ENCODE measurements at places on chromosomes 1 and 21. TPM values are rescaled to one million over a fixed set of nuclear protein-coding genes. Genes with fewer than 3 reads are reported as not detected.

Gene SPATA45
- not detected for total RNA-seq

Gene TCHH
- 0.03 TPM for total RNA-seq

Gene APOBEC4
- not detected for total RNA-seq

Gene CEP350
- total RNA-seq: 58.6 TPM

Gene OR2M5
- total RNA-seq: not detected

Gene SYT14
- 9.1 TPM for total RNA-seq

Gene SMPDL3B
- not detected for total RNA-seq

Gene TSPEAR
- total RNA-seq: not detected

Gene BSND
- total RNA-seq: not detected
